Activated T-cell treated with anti-CD3 and anti-CD28 coated beads, Interleukin-2, amount 50 U/mL, for 24 hours (primary cell): ENCODE measurements at places on chromosomes 12 and 14.

DNA sequence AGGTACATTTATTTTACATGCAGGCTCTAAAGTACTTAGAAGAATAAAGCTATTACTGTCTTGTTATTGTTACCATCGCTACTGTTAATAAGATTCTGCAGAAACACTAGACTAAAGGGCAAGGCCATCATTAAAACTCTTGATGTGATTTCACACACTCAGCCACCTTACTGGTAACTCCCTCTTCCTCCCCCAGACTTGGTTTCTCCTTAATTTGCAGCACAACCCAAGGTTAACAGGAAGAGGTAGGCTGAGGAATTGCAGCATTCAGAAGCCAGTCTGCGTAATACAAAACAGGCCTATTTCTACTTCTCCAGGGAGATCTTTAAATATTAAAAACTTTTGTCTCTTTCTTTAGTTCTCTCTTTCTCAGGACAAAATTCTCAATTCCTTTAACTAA, 210.3 kb downstream of the BTG1 start:
- no peak for DNase-seq

DNA sequence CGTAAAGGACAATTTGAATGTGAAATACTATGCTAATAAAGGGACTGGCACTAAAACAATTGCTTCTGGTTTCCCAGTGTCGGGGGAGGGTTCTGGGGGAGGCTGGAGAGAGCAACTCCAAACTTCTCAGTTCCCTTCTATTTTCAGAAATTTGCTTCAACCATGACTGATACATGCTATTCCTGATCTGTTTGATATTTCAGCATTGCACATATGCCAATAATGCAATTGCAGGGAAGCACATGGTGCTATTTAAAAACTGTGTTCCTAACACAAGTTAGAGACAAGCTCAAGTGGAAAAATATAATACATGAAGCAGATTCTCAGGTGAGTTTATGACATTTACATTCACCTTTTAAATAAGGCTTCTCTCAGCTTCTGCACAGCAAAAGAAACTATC, 188.9 kb downstream of the RIMBP2 start:
- no peak for DNase-seq

DNA sequence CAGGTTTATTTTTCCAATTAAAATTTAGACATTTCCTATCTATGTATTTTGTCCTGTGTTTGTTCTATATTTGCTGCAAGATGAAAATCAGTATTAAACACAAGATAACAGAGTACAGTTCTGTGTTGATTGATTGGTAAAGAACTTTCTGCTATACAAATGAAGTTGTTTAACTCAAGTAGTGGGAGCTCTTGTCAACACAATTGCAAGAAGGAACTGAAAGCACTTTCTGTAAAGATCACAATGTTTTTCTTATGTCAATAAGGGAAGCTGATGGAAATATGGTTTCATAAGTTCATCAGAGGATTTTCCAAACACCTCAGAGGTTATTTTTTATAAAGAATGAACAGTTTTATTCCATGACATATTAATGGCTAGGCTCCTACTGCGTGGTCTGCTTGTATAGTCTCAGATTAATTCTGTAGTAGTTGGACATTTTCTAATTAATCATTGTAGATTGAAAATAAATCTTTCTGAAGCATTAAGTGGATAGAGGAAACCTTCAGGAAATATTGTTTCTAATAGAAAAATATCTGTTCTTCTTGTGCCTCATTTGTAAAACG, 379.5 kb downstream of the LRFN5 start:
- DNase-seq: no peak

DNA sequence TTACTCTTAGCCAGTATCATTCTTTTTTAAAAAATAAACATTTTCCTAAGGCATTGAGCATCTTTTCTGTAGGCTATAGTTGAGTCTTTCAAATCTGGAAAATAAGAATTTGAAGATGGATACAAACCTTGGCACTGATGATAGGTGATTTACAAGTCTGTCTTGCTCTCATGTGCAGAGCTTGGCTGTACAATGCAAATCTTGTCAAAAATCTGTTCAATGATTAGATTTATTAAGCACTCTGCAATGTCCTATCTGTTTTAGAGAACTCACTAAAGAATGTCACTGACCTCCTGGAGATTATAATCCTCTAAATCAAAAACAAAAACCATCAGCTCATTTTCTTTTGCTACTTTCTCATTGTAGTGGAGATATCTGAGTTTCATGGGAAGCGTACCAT, 42.8 kb upstream of the AMIGO2 start:
- no peak for DNase-seq

DNA sequence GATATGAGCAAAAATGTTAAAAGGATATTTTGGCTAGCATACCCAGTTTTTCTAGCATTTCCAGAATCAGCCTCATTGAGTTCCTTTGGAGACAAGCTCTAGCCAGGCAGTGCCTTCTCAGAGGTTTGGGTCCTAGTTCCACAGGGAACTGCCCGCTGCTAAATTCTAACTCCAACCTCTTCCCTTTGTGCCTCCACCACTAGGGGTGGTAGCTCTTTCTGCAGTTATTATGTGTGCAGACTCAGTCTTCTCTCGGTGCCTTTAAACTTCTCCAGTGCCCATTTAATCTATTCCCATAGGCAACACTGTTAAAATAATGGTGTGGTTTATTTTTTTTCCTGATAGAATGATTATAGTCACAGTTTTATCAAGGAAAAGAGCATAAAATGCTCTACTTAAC, 21.5 kb upstream of the SLC25A3 start:
- no peak for DNase-seq
